Stimulated activated CD8-positive, alpha-beta memory T cell treated with anti-CD3 and anti-CD28 coated beads, Interleukin-7, amount 100 ng/mL, for 1 hour (primary cell): ENCODE measurements at places on chromosomes 7 and 10.

DNA sequence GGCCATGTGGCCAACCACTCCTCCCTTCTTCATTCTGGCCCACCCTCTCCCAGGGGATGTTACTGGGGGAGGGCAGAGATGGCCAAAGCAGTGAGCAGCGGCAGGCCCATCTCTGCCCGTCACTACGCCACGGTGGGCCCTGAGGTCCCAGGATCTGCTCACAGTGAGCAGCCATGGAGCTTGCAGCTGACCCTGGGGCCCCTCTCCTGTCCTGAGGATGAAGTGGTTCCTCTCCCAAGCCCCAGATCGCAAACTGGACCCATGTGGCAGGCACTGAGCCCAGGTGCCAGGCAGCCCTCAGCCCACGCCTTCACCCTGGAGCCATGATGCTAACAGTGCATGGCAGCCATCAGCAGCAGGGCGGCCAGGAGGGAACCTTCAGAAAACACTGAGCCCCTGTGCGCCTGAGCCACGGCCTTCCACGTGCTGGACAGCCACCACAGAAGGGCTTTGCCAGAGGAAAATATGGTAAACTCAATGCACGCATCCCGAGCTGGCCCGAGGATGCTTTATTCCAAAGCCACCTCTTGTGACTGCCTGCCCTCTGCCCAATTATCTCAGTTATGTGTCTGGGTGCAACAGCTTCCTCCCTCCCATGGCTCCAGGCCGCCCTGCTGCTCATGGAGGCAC lies 485.7 kb downstream of the PTPRN2 start:
- DNase-seq, result no peak

GRCh38 chr7:22879280-22879679 lies 56.6 kb upstream of the TOMM7 start:
- no peak for DNase-seq

DNA sequence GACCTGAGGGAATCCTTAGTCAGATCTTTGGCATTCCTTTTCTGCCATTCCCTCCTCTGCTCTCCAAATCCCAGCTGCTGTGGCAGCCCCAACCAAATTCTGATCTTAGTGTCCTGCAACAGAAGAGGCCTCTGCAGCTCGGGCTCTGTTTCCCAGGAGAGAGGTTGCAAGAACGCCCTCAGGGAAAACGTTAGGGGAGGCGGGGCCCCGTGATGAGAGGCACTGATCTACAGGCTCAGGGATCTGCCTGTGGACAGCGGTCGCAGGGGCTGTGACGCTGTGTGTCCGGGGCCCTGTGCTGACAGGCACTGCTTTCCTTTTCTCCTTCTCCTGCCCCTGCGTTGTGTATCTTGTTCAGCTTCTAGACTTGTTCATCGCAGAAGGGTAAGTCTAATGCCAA lies 57.3 kb upstream of the DPYSL4 start:
- DNase-seq, result no peak

DNA sequence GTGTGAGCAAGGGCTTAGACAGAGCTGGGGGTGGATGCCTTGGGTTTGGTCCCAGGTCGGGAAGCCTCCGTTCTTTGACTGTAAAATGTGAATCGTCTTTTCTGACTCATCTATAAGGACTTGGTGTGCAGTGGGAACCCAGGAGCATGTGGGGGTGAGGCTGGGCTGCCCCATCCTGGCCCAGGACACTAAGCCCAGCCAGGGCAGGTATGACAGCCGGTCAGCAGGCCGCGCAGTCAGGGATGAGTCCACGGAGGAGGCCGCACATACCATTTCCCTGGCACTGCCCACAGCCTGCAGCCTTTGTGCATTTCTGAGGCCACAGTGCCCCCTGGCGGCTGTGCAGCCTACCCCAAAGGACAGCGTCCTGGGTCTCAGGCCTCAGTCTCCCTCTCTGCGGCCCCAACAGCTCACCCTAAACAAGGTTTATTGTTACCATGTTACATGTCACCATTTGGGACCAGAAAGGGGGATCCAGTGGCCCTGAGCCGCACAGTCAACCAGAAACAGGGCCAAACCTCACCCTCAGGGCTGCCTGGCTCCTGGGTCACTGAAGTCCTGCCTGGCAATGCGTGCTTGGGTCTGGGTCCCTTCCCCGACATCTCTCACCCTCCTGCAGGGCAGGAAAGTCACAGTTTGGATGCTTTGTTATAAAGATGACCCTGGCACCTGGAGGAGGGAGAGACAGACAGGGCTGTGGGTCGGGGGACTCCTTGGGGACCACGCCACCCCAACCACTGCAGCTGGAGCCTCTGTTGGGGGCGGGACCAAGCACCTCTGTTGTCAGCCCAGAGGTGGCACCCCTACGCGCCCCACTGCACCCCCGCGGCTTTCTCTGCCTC lies 14.4 kb upstream of the SH2B2 start:
- DNase-seq, result peak; percentile 36

GRCh38 chr10:9860045-9860444 lies 1157.6 kb upstream of the CELF2 start:
- no peak for DNase-seq

GRCh38 chr7:19105546-19105945 lies 11.9 kb downstream of the TWIST1 start:
- DNase-seq, result no peak

DNA sequence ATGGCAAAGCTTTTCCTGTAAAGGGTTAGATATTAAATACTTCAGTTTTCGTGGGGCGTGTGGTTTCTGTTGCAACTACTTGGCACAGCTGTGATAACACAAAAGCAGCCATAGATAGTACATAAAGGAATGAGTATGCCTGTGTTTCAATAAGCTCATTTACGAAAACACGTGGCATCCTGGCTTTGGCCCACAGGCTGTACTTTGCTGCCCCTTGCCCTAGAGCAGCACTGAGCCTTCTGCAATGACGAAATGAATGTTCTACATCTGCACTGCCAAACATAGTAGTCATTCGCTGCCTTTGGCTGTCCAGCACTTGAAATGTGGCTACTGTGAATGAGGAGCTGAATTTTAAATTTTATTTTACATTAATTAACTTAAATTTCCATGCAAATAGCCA lies 376.2 kb upstream of the TPK1 start:
- DNase-seq, result no peak

DNA sequence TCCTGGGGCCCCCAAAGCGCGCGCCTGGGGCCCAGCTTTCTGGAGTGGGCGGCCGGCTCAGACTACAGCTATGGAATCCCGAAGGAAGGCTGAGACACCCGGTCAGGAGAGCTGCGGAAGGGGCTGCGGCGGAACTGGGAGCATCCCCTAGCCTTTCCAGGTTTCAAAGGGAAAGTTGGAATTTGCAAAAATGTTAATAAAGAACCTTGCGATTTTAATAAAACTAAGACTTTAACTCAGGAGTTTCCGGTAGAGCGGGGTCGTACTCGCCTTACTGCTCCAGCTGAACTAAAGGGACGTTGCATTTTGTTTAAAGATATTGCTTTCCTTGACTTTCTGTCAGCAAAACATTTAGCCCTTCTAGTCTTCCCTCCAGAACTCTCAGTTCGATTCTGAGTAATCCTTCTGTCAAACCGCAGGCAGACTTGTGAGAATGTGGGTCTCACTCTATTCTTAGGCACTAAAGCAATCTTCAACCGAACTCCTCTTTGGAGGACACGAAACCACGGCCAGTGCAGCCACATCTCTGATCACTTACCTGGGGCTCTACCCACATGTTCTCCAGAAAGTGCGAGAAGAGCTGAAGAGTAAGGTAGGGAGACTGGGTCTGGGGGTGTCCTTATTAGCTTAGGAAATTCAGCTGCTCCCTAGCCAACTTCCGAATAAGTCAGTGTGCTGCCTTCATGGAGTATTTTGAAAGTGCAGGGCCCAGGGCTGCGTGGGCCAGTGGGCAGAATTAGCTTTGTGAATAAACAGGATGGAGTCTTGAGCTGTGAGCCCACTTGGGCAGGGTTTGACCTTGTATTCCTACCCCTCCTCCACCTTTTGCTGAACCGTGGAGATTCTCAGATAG lies 1.9 kb downstream of the CYP26A1 start:
- no peak for DNase-seq

- DNase-seq, result no peak
Measured at GRCh38 chr7:66583490-66584110, 45.1 kb upstream of the KCTD7 start.

DNA sequence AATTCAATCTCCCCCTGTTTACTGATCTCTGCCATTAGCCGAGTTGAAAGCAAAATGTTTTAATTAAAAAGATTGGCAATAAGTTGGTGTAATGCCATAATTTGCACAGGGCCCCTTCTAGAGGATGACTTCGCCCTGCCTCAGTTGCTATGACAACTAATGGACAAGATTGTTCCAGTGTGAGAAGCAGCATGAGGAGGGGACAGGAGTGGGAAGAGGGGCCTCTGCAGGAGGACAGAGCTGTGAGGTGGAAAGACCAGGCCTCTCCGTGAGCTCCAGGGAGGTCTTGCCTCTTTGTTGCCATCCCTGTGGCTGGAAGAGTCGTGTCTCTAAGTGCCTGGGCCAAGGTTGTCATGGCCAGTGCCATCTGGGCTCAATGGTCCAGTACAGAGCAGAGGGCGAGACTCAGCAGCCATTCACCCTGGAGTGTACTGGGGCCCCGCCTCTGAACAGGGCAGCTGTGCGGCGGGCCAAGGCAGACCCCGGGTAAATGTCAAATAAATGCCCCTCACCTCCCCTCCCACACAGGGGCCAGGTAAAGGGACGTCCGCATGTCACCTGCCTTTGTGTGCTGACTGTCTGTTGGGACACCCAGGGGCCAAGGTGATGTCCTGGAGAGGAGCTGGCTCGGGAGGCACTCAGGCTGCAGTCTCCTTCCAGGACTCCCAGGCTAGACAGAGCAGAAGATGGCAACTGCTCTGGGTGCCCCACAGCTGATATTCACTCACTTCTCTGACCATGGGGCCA lies 97.0 kb upstream of the RET start:
- no peak for DNase-seq

DNA sequence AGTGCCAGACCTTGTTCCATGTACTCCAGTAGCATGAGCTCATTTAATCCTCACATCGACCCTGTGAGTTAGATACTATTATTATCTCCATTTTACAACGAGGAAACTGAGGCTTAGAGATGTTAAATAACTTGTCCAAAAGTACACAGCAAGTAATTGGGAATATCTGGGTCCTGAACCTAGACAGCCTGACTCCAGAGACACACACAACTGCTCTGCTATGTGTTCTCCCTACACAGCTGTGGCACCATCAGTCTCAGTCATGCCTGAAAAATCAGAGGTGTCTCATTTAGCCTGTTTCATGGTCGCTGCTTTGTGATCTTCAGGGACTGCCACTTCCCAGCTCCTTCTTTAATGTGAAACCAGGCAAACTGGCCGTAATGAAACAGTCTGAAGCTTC lies 56.5 kb downstream of the COL1A2 start:
- DNase-seq, result no peak

DNA sequence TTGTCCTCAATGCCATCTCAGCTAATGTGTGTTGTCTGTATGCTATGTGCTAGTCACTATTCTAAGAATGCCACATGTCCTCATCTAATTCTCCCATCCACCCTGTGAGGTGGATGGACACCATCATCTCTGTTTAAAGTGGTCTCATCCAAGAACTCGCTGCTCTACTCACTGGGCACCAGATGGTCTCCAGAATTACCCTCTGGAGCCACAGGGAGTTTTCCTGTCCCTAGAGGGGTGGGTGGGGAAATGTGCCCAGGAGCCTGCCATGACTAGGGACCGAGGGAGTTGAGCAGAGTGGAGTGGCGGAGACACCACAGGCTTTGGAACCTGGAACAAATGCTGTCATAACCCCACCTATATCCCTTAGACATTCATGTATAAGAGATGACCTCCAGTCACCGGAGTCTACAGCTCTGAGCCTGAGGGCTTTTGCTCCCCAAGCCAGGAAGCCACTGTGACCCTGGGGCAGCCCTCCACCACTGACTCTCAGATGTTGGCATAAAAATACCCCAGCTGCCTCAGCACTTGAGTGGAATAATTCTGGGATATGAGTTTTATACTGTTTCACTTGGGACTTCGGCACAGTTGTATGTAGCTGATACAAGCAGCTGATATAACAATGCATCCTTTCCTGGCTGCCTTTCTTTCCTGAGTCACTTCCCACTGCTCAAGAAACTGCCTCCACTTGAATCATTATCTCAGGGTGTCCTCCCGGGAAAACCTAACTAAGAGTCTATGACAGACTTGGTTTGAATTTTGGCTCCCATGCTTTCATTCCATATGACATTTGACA lies 61.5 kb upstream of the RAPGEF5 start:
- no peak for DNase-seq

GRCh38 chr7:83072576-83073517 lies 89.8 kb downstream of the PCLO start:
- no peak for DNase-seq

DNA sequence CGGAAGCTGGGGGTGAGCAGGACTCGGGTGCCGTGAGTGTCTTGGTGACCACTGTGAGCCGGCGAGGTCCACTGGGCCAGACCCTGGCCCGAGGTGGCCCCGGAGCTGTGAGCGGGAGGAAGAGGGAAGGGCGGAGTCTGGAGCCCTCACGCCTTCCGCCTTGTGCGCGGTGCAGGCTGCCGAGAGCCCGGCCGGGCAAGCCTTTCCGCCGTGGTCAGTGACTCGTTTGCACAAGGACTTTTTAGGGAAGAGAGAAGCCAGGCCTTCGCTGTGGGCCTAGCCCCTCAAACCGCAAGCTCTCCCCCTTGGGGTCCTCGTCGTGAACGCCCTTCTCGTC lies 40.9 kb upstream of the ZNF32 start:
- DNase-seq, result peak; percentile 2

GRCh38 chr7:128172963-128173362 lies 68.1 kb upstream of the LEP start:
- no peak for DNase-seq

- no peak for DNase-seq
Measured at GRCh38 chr10:121058082-121058481, 206.9 kb downstream of the WDR11 start.

GRCh38 chr7:75808106-75808505 lies 5.5 kb downstream of the CCL24 start:
- no peak for DNase-seq
